Right ventricle myocardium inferior (tissue), 1 donor: ENCODE measurements at places on chromosomes 4 and X. TPM values are rescaled to one million over a fixed set of nuclear protein-coding genes. Genes with fewer than 3 reads are reported as not detected.

GRCh38 chr4:30399476-30399875 is 320.7 kb upstream of the PCDH7 start:
- DNase-seq: no peak

GRCh38 chr4:76308548-76308947 is 2.0 kb downstream of the STBD1 start:
- DNase-seq: peak; percentile 78

- no peak for DNase-seq
Observed at GRCh38 chrX:53077207-53078197, 4.7 kb upstream of the TSPYL2 start.

GRCh38 chr4:20624793-20625374 is 75.4 kb upstream of the PACRGL start:
- DNase-seq: no peak

GRCh38 chrX:103586314-103586646 is 965 bp downstream of the TCEAL4 start:
- no peak for DNase-seq

DNA sequence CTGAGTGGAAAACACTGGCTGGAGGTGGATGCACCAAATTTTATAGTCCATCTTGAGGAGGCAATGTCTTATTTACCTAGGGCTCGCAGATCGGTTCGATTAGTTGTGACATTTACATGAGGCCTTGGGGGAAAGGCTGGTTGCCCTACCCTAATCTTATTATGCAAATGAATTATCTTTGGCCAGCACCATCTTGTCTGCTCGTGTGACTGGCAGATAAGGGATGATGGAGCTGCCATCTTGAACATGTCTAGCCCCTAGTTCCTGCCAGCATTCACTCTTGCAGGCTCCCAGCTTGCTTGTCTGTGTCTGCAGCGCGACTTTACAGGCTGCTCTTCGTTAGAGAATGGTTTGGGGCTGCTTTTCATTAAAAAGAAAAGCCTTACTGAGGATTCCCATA is 61.9 kb downstream of the SEC24B start:
- DNase-seq: no peak

DNA sequence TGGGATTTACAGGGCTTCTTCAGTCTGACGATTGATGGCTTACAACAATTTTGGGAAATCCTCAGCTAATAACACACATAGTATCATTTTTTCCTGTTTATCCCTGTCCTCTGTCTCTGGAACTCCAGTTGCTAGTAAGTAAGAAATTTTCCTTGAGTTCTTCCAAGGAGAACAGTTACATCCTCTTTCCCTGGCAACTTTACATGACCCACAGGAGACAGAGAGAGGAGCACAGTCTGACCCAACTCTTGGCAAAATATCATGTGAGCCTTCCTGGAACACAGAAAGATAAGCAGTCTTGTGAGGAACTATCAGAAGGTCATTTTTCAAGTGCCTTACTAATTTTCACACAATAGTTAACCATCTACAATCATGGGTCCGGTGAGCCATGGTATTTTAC is 578.7 kb upstream of the PABPC4L start:
- no peak for DNase-seq

GRCh38 chr4:30837131-30837539 is 117.0 kb downstream of the PCDH7 start:
- DNase-seq: no peak

DNA sequence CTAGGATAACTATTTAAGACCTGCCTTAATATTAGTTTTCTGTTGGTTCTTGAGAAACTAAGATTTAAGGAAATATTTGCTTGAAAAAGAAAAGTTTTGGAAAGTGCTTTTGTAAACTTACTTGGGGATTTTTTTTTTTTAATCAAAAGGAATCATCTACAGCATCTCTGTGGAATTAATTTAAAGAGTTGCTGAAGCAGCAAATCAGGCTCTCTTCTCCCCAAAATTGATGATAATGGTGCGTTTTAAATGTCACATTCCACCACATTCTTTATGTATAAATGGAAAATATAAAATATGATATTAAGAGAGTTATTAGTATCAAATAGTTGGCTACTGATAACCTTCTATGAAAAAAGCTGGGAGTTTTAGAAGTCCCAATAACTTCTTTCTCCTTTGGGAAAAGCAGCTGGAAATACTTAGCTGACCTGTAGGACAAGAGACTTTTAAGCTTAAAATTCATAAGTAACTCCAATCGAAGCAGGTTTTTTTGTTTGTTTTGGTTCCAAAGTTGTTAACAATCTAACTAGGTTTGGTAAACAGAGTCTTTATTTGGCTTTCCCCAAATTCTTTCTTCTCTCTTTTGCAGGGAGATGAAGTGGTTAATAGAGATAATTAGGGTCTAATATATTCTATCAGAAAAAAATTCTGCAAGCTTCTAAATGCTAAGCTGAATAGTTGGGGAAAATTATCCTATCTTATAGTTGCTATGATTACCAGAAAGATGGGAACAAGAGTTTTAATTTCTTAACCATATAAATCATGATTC is 4.4 kb downstream of the KLF3 start:
- DNase-seq: no peak

- DNase-seq: peak; percentile 75
Observed at GRCh38 chr4:13415068-13415785, 68.9 kb downstream of the RAB28 start.

GRCh38 chr4:106063009-106063408 is 167.7 kb downstream of the NPNT start:
- DNase-seq: no peak

DNA sequence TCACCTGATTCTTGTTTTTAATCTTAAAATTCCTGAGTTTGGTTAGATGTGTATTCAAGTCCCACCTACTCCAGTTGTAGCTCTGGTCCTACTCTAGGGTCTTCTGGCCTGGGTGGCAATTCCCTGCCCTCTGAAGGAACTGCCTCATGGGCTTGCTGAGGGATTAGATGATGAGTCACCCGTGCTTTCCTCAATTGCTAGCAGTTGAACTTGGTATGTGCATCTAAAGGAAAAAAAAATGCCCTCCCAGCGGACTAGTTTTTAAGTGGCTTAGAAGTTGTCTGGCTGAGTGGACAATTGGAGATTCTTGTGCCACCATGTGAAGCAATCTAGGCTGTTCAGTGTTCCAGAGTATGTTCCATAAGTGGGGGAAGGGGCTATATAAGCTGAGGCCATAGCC is 127.0 kb downstream of the CCNG2 start:
- no peak for DNase-seq

- no peak for DNase-seq
Observed at GRCh38 chrX:30957753-30958152, 68.7 kb upstream of the TAB3 start.

ARHGAP36 gene
- not detected for total RNA-seq

MAGEA12 gene
- not detected for total RNA-seq

PRSS12 gene
- total RNA-seq: not detected

XAGE2 gene
- total RNA-seq: not detected

FAM53A gene
- total RNA-seq: 0.49 TPM

GABRE gene
- 30.3 TPM for total RNA-seq

PDZD4 gene
- 2.8 TPM for total RNA-seq
